Left renal pelvis (tissue), 4 donors: ENCODE measurements at places on chromosomes 12 and 14. TPM values are rescaled to one million over a fixed set of nuclear protein-coding genes. Genes with fewer than 3 reads are reported as not detected.

AQP5 gene
- polyA plus RNA-seq, result 6.8 TPM

CYP46A1 gene
- polyA plus RNA-seq, result 4.2 TPM

PTPRB gene
- 20.9 TPM for polyA plus RNA-seq

SRRM4 gene
- 0.05 TPM for polyA plus RNA-seq

POTEG gene
- polyA plus RNA-seq, result not detected

SAMD15 gene
- polyA plus RNA-seq, result 10.4 TPM

TSHR gene
- not detected for polyA plus RNA-seq

FAM186B gene
- polyA plus RNA-seq, result 0.86 TPM

MEG3 gene
- 132 TPM for polyA plus RNA-seq

MAP1LC3B2 gene
- polyA plus RNA-seq, result 6.4 TPM

GPRC5D gene
- 0.49 TPM for polyA plus RNA-seq

PPP1R36 gene
- polyA plus RNA-seq, result 1.0 TPM

SPIC gene
- polyA plus RNA-seq, result not detected

MYH6 gene
- polyA plus RNA-seq, result 0.16 TPM

NELL2 gene
- 6.5 TPM for polyA plus RNA-seq

PPP4R4 gene
- polyA plus RNA-seq, result 0.29 TPM

KRT71 gene
- not detected for polyA plus RNA-seq

TNS2 gene
- polyA plus RNA-seq, result 114 TPM

LTB4R gene
- 6.5 TPM for polyA plus RNA-seq

GPRC5A gene
- polyA plus RNA-seq, result 7.1 TPM

CD27 gene
- 1.1 TPM for polyA plus RNA-seq

RNU6-8 gene
- polyA plus RNA-seq, result not detected

RPS26 gene
- polyA plus RNA-seq, result 123 TPM

INHBC gene
- polyA plus RNA-seq, result 0.11 TPM

PCED1B gene
- 3.9 TPM for polyA plus RNA-seq

SERPINA1 gene
- 106 TPM for polyA plus RNA-seq

CPNE6 gene
- not detected for polyA plus RNA-seq

KCNK10 gene
- 0.24 TPM for polyA plus RNA-seq

C14orf180 gene
- polyA plus RNA-seq, result not detected

PIP4K2C gene
- 47.1 TPM for polyA plus RNA-seq

DNAJC22 gene
- polyA plus RNA-seq, result 18.2 TPM

HOXC12 gene
- polyA plus RNA-seq, result not detected

SOAT2 gene
- 1.3 TPM for polyA plus RNA-seq

NAV3 gene
- 12.9 TPM for polyA plus RNA-seq

NRXN3 gene
- 6.4 TPM for polyA plus RNA-seq

COCH gene
- 4.0 TPM for polyA plus RNA-seq
